EH (cell line): ENCODE measurements at places on chromosomes 12 and 14.

- peak; percentile 81 for DNase-seq
Measured at GRCh38 chr14:68444449-68445168, 348.3 kb downstream of the ZFP36L1 start.

DNA sequence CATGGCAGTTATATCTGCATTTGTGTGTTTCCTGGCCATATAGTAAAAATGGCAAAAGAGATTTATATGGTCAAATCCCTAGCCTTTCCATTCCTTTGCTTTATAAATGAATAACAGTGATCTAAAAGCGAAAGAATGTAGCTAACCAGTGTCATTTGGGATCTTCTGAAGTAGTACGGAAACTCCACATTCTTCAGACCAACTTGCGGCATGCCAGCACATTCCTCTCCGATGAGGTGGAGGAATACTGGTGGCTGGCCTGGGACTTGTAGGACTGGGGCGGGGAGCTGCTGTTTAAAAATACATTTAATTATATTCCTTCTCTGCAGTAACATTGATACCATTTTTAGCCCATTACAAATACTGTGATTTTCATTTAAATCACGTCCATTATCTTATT is 85.3 kb downstream of the SAMD4A start:
- peak; percentile 100 for DNase-seq

DNA sequence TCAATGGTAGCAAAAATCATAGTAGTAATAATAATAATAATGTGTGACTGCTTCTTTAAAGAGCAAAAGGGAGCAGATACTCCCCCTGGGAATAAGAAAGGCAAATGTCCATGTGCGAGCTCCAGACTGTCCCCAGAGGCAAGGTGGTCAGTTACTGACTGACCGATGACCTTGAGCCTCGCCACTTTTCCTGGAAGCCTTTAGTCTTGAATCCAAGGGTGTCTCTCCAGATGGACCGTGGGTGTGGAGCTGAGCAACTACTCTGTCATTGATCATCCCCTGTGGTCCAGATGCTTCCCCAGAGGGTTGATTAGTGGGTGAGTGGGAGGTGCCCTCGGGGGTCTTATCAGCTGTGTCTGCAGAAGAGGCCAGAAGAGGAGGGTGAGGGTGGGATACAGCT is 418.5 kb upstream of the TBX3 start:
- DNase-seq: no peak

- DNase-seq: no peak
Measured at GRCh38 chr14:90428676-90429075, 31.8 kb downstream of the CALM1 start.

DNA sequence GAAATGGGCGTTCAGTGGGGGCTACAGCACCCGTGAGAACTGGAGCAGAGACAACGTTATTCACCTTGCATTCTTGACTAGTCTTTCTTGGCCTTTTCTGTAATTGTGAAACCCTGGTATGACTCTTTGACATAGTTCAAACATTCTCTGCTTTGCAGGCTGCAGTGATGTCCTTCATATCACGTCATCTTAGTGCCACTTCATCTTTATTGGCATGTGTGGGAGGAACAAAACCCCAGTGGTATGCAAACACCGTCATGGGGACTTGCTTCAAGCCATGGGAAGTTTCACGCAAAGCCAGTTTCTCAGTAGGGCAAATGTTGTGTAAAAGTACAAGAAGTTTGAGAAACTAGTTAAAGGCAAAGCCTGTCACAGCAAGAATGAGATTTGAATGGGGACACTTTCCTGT is 20.2 kb upstream of the DUSP16 start:
- DNase-seq: peak; percentile 79

DNA sequence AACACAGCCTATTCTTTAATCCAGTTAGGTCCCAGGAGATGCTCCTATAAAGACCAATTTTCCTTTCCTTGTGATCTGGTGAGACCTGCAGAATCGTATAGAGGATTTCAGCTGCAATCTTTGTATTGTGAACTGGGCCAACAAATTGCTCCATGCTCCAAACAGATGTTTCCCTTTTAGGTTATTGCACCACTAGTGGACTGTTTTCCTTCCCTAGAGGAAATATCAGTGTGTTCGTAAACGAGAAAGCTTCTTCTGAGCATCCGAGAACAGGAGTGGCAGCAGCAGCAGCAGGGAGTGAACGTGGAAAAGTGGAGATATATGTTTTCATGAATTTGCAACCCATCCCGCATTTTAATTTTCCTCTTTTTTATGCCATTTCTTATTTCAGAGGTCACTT is 344.1 kb upstream of the PDE3A start:
- DNase-seq: peak; percentile 38

DNA sequence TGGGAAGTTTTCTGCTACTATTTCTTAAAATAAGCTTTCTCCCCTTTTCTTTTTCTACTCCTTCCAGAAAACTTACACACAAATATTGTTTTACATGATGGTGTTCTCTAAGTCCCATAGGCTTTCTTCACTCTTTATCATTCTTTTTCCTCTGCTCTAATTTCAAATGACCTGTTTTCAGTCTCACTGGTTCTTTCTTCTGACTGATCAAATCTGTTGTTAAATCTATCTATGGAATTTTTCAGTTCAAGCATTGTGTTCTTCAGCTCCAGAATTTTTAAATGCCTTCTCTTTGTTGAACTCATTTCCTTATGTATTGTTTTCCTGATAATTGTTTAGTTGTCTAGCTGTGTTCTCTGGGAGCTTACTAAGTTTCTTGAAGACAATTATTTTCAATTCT is 29.5 kb upstream of the CNOT2 start:
- DNase-seq: no peak
